ENCODE measurements at places on chromosomes 5 and 9. TPM values are rescaled to one million over a fixed set of nuclear protein-coding genes. Genes with fewer than 3 reads are reported as not detected.

DNA sequence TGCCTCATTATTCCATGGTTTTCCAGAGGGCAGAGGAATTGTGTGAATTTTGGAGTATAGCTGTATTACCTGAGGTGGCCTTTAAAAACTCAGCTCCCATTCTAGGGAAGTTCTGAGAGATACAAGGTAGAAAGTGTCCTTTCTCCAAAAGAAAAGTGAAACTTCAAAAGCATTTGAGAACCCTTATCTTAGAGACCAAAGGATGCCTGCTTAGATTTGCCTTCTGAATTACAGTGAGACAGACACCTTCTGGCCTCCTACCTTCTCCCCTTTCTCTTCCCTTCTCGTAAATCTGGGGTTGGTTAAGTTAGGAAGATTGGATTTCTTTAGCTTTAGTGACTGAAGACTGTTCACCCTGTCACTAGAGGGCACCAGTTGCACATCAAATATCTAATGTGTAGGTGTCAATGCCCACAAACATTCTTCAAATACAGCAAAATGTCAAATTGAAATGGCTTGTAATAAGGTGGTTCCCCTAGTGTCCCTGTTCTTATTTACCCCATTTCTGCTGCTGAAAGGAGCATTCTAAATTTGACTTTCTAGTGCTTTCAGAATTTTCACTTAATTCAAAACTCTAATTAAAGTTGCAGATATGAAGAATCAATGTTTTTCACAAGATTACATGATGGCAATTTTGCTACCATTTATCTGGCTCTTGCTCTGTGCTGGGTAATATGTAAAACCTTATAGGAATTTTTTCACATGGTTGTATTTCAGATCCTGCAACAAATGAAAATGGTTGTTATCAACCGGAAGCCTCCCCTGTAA is 46.7 kb downstream of the PRRC1 start:
- DNase-seq = no peak

DNA sequence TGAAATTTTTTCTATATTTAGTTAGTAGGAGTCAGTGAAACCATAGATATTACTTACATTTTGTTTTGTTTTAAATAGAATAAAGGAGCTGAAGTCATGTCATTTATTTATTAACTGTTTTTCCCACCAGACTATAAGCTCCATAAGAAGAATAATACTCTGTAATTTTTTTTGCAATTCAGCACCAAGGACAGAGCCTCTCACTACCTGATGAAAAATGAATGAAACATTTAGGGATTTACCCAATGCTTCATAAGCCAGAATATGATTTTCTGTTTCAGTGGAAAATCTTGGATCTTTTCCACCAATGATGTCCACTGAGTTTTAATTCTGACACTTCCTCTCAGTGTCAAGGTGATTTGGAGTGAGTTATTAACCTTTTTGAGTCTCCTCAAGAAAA is 624.9 kb upstream of the GRAMD2B start:
- no peak for DNase-seq

- peak; percentile 18 for DNase-seq
These were observed 476.8 kb downstream of the CETN3 start for GRCh38 chr5:89932771-89933181.

DNA sequence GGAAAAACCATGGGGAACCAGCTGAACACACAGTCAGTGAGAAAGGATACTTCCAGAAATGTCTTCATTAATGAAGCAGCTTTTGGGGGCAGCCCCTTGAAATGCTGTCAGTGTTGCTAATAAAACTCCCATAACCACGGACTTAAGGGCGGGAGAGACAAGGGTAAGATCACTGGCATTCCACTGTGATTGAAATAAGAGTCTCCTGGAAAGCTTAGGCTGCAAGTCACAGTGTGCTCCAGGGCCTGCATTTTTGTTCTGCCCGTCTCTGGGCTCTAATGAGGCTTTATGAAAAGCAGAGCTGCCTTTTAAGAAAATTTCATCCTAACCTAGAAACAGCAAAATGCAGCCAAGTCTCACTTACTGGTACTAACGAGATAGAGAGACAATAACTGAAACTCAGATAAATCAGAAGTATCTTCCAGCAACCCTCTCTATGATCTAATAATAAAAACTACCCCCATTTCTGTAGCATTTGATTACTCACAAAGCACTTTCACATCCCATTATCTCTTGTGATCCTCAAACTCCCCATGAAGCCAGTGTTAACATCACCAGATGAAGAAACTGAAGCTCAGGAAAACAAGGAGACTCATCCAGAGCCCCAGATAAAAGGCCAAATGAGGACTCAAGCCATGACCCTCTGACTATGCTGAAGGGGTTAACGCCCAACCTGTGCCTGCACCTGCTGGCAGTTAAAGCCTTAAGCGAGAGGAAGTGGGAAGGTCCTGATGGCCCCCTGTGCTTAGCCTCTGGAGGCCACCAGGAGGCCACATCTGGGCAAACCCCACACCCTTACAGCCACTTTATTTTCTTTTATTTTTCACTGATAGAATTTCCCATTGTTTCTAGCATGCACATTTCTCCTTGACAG is 37.5 kb downstream of the SPOCK1 start:
- no peak for DNase-seq

- no peak for DNase-seq
These were observed 9.6 kb upstream of the PAPPA start for GRCh38 chr9:116144038-116144437.

- DNase-seq = no peak
These were observed 266.5 kb upstream of the EFNA5 start for GRCh38 chr5:107937204-107937603.

SPAG8 gene
- 0.84 TPM for polyA plus RNA-seq

DNA sequence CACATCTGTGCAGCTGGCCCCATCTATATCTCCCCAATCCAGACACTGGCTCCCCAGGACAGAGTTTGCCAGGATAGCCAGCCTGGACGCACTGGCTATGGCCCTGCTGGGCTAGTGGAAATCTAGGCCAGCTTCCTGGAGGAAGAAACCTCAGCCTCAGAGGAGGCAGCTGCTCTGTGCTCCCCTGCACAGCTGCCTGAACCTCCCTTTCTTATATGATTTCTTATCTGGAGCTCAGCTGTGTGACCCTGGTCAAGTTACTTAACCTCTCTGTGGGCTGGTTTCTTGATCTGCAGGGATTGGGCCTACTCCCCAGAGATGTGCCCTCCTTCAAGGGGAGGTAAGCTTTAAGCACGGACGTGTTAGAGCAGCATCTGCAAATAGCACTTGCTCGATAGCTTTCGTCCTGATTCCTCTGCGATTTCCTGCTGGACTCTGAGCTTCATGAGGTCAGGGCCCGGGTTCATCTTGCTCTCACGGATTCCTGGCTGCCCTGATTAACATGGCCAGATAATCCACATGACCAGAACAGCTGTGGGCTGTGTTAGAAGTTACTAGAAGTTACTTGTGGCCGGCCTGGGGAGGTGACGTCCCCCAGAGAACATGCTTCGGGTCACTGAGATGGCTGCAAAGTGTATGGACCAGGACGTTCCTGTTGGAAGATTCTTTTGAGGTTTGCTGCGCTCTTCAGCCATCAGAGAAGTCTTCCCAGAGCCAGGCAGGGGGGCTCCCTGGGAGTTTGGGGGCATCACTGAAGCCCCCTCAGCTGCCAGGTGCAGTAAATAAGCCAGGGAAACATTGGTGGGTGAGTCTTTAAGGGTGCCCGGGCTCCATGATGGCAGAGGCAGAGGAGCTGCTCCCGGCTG is 14.5 kb downstream of the C9orf50 start:
- peak; percentile 71 for DNase-seq

GRCh38 chr9:93097511-93098201 is 1.6 kb downstream of the CARD19 start:
- no peak for DNase-seq

All from heart right ventricle (tissue), 16 donors.